ENCODE measurements at places on chromosomes 12 and 14. TPM values are rescaled to one million over a fixed set of nuclear protein-coding genes. Genes with fewer than 3 reads are reported as not detected.

KRT85 gene
- not detected for total RNA-seq

HHIPL1 gene
- total RNA-seq = 1.1 TPM

CPNE6 gene
- total RNA-seq = not detected

PRH2 gene
- total RNA-seq = not detected

EMP1 gene
- 174 TPM for total RNA-seq

TRIAP1 gene
- 57.1 TPM for total RNA-seq

ABCC9 gene
- 0.17 TPM for total RNA-seq

KLRB1 gene
- not detected for total RNA-seq

KRT83 gene
- not detected for total RNA-seq

TUBA1A gene
- 997 TPM for total RNA-seq

GPR162 gene
- total RNA-seq = 0.21 TPM

WBP11 gene
- total RNA-seq = 21.7 TPM

IKZF4 gene
- total RNA-seq = 5.8 TPM

DNA sequence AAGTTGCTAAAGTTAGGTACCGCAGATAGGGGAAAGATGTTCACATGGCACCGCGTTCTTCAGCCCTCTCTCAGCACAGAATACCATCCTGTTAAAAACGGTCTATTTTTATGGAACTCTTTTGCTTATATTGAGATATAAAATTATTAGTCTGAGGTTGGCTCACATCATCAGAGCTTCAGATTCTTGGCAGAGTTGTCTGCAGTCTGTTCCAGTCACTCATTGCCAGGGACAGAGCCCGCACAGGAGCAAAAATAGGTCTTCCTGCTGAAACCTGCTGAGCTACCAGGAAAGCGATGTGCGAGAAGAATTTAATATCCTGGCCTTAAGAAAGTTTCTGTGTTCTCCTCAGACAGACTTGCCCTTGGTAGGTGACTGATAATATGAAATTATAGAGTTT is 249.8 kb downstream of the VRK1 start:
- no peak for DNase-seq

DNA sequence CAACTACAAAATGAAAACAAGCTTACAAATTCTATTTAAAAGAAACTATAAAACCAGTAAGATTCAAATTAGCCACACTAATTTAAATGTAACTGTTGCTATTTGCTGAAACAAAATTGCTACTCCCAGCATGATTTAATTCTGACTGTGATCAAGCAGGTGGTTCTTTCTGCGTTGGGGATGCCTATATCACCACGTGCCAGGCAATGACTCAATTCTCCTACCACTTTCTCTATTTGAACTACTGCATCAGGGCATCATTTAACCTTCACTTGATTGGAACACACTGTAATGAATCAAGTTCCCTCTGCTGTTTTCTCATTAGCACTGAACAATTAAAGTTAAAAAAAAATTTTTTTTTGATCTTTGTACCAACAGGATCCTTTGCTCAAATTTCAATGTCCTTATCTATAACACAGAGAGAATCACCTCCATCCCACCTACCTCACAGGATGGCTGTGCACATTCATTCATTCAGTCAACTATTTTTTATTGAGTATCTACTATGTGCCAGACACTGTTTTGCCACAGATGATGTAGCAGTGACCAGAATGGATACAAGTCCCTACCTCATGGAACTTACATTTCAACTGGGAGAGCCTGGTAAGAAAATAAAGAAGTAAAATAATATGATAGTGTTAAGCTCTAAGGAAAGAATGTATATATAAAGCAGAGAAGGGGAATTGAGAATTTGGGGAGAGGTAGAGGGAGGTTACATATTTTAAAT is 8.0 kb upstream of the ACTN1 start:
- no peak for DNase-seq

- DNase-seq = no peak
Observed at GRCh38 chr12:23694920-23695319, 254.6 kb downstream of the SOX5 start.

DNA sequence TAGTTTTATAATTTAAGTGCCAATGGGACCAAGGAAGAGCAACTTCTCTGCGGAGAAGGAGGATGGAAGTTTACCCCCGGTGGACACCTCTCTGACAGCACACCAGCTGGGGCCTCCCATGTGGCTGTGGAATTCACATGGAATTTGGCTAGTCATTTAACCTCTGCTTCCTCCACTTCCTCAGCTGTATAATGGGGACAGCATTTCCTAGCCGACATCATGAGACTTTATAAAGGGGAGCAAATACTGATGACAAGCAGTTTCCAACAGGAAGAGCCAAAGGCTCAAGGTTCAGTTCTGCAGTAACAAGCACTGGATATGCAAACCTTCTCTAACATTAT is 7.5 kb downstream of the DUSP6 start:
- no peak for DNase-seq

GRCh38 chr12:25972783-25973182 is 14.3 kb downstream of the RASSF8 start:
- DNase-seq = no peak

- no peak for DNase-seq
Observed at GRCh38 chr12:96120359-96121100, 73.6 kb upstream of the ELK3 start.

DNA sequence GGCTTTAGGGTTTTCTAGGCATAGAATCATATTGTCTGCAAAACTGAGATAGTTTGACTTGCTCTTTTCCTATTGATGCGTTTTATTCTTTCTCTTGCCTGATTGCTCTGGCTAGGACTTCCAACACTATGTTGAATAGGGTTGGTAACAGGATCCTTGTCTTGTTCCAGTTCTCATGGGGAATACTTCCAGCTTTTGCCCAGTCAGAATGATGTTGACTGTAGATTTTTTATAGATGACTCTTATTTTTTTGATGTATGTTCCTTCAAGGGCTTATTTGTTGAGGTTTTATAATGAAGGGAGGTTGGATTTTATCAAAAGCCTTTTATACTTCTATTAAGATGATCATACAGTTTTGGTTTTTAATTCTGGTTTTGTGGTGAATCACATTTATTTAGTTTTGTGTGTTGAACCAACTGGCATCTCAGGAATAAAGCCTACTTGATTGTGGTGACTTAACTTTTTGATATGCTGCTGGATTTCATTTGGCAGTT is 478.2 kb downstream of the TMEM117 start:
- no peak for DNase-seq

- DNase-seq = no peak
Observed at GRCh38 chr14:74563586-74564159, 48.4 kb downstream of the LTBP2 start.

GRCh38 chr12:115194448-115194847 is 510.5 kb upstream of the TBX3 start:
- no peak for DNase-seq

DNA sequence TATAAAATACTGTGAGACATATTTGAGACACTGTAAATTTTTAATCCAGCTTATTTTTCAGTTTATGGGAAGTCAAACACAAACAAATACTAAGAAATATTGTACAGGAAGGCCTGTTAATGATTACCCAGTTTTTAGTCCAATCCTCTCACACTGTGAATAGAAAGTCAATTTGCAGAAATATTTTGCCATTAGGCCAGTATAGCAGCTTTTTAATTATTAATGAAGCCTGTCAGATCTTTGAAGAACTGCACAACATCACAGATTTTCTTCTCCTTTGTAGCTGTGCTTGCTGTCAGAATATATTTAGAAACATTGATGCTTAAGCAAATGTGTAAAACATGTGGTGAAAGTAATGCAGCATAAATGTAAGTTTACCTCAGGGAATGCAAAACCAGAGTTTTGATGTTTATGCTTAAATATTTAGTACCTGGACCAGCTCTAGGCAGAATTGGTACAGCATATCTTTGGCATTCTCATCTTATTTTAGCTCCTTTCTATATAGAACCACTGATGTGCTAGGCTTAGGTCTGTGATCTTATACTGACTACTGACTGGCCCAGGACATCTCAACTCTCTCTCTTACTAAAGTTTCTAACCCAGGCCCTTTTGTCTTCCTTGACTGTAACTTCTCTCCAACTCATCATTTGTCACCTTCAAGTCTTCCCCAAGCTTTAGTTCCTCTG is 230.8 kb upstream of the NAV3 start:
- no peak for DNase-seq

DNA sequence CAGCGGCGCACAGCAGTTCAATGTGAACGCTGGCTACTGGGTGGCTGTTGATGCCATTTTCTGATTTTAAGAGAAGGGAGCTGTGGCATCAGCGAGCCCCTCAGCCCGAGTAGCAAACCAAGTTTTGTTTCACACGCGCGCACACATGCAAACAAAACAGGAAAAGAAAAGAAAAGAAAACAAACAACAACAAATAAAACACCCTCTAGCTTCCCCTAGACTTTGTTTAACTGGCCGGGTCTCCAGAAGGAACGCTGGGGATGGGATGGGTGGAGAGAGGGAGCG is 540 bp downstream of the PAX9 start:
- DNase-seq = no peak

DNA sequence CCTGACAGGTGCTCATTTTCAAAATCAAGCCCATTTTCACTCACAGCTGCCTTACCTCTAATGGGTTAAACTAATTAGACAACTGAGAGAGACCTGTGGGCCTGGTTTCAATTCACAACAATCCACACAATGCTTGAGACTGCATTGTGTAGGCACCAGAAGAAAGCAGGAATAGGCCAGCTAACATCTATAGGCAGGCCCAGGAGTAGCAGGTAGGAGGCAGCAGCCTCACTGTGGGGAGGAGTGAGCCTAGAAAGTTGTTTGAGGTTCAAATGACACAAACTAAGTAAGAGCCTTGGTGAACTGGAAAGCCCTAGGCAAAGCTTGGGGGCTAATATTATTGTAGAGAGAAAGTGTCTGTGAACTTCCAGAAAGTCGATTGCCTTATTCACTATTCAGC is 289.5 kb upstream of the CCDC196 start:
- no peak for DNase-seq

- DNase-seq = no peak
Observed at GRCh38 chr12:28286352-28286751, 96.1 kb downstream of the CCDC91 start.

GRCh38 chr12:22538311-22538710 is 6.0 kb downstream of the C2CD5 start:
- DNase-seq = no peak

GRCh38 chr12:46558677-46559076 is 186.1 kb upstream of the SLC38A2 start:
- DNase-seq = no peak

DNA sequence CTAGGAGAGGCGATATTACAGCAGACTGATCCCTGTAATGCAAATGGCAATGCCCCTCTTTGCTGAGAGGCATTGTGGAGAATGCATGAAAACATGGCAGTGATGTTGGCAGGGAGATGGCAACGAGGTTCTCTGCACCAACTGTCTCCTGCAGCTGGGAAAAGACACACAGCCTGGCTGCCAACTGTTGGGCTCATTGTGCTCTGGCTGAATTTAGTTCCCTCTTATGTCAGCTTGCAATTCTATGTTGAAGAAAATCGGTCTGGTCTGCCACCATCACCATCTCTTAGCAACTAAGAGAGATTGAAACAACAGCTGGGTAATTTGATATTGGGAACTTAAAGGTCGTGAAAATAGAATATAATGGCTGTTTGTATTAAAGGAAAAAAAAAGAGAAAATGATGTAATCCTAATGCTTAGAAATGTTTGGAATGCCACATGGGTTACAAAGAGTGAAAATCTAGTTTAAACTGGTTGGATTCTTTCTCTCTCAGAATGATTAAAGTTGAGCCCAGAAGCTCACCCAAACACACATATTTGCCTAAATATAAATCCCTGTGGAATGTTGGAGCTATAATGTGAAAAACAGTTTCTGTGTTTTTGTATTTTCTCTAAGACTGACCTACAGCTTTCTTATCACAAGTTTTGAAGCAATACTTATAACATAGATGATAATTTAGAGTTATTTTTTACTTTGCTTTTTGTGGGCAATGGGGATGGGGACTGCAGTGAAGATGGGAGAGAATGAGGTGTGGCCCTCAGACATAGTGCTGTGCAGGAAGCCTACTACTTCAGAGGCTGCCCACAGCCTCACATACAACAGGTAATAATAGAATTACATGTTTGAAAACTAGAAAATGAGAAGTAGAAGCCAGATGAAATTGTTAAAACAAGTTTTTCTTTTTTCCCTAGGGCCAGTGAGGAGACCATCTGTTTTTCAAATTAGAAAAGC is 143.7 kb downstream of the AKAP6 start:
- DNase-seq = peak; percentile 32

GRCh38 chr12:52612431-52613383 is 5.7 kb downstream of the KRT73 start:
- no peak for DNase-seq

DNA sequence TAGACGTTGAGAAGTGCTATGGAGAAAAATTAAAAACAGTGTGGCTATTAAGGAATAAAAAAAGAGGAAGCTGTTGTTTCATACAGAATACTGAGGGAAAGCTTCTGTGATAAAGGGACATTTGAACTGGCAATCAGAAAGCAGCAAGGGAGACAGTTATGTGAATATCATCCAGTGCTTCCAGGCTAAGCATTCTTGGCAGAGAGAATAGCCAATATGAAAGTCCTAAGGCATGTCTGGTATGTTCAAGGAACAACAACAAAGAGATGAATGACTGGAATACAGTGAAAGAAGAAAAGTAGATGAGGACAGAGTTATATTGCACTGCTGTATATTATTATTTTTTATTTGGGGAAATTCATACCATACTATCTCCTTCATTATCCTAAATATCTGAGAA is 23.9 kb downstream of the SCAF11 start:
- peak; percentile 23 for DNase-seq

- DNase-seq = no peak
Observed at GRCh38 chr14:56124327-56124726, 6.1 kb downstream of the PELI2 start.

DNA sequence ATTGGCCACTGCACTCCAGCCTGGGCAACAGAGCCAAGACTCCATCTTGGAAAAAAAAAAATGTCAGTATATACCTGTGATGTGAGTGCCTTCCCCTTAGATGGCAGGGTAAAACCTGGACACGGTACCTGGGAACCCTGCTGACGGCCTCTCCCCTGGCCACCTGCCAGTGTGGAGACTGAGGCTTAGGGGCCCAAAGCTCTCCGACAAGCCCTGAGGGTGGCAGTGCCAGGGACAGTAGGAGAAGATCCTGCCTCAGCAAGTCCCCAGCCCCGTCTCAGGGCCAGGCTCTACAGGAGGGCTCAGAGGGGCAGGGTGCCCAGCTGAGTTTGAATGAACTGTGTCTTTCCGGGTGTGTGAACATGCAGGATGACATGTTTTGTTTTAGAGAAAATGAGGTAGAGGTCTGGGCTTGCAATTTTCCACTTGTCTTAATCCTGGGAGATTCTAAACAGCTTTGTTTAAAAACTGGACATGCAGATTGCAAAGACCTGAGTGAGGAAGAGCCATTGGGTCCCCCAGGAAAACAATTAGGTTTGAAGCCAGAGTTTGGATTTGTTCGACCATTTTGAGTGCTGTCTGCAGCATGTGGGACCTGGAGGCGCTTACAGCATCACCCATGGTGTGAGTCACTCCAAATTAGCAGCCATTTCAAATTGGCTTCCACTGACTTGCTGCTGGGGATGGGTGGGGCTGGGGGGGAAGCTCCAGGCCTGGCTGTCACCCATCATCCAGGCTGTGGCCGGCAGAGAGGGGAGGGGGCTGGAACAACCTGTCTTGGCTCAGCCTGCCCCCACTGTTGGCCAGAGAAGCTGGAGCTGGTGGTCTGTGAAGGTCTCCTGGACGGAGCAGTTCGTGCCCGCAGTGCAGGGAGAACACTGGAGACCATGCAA is 10.8 kb downstream of the TSPAN9 start:
- DNase-seq = no peak

- no peak for DNase-seq
Observed at GRCh38 chr12:52244615-52244994, 11.6 kb downstream of the KRT7 start.
